Fibroblast of the aortic adventitia (primary cell): ENCODE measurements at places on chromosomes 3 and 15.

DNA sequence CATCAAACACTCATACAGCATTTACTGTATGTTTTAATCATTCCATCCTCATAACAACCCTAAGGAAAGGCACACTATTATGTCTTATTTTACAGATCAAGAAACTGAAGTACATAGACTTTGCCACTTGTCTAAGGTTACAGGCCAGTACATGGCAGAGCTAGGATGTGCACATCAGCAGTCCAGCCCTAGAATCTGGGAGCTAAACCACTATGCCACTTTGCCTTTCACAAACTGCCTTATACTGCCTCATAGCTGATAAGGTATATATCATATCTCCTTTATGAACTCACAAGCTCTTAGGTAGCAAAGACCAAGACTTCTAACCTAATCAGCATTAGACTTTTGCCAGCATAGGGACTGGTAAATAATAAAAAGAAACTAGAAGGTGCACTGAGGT, 49.1 kb downstream of the MYO9A start:
- no peak for DNase-seq

- peak; percentile 72 for DNase-seq
Observed at GRCh38 chr15:52331490-52332240, 36.1 kb upstream of the MYO5C start.

DNA sequence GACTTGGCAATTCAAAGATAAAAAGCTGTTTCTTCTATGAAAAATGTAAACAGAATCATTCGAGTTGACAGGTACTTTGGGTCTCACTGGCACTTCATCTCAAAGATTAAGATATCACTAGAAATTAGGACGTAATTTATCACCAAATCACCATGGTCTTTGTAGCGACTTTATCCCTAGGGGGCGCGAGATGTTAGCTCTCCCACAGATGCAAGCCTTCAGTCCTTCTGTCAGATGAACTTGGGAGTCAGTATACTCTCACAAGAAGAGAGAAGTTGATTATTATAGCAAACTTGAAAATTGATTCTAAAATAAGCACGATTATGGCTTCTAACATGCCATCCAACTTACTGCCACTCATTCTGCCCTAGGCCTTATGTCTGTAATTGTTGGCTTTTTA, 150.3 kb downstream of the ALCAM start:
- no peak for DNase-seq

- DNase-seq, result no peak
Observed at GRCh38 chr3:56693750-56694149, 10.7 kb upstream of the TASOR start.

DNA sequence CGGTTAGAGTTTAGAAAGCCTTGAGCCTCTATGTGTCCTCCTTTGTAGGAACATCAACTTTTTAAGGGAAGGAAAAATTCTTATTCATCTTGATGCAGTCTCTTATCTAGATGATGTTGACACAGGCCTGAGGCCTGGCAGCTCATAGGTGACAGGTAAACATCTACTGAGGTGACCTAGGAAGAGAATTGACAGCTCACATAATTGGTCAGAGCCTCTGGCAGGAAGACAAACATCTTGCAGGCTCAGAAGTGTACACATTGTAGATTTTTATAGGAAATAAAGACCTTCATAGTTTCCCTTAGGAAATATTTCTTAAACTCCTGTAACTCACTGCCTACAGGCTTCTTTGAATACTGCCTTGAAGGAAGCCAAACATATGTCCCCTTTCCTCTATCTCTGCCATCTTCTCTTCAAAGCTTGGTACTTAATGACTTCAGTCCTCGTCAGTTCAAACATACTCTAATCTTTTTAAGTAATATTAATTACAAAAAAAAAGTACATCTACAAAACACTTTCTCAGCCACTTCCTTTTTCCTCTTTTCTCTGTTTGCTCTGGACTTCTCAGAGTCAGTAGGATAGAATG, 341.3 kb downstream of the TBL1XR1 start:
- no peak for DNase-seq

DNA sequence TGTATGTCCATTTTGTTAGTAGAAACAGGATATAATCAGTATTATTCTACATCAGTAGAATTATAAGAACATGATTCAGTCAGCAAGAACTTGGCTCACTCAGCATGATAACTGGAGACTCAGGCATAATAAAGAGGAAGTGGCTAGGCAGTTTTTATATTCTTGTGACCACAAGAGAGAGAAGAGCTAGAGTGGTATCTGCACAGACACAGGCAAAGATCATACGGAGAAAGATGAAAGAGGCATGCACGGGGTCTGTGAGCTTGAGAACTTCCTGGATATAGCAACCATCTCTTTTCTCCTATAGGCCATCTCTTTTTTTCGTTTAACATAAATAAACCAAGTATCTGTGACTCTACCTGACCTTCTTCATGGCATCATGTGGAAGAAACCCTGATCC, 46.8 kb downstream of the MYO5A start:
- peak; percentile 76 for DNase-seq

GRCh38 chr3:141933421-141934300, 57.2 kb downstream of the ATP1B3 start:
- DNase-seq, result no peak

DNA sequence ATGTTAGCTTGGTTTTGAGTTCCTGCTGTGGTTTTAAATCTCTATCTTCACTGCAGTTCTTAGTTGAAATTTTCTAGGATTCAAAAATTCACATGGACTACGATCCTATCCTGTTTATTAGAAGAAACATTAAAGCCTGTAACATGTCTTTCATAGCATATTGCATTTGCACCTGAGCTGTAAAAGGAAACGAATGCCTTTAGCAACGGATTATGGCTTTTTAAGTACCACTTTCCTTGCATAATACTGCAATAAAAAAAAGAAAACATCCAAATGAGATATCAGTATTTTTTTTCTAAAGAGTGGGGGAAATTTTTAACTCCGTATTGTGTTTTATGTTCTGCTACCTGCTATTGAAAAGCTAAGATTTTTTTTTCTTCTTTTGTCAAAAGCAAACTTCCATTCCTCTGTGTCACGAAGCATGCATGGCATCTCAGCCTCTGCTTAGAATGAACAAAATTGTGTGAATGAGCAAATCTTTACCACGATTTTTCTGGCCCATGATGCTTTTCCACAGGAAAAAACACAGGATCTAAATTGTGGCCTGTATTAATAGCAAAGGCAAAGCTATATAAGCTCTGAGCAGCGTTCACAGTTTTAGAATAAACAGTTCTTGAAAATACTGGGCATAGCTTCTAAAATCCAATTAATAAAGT, 110.0 kb upstream of the CDIN1 start:
- peak; percentile 8 for DNase-seq

DNA sequence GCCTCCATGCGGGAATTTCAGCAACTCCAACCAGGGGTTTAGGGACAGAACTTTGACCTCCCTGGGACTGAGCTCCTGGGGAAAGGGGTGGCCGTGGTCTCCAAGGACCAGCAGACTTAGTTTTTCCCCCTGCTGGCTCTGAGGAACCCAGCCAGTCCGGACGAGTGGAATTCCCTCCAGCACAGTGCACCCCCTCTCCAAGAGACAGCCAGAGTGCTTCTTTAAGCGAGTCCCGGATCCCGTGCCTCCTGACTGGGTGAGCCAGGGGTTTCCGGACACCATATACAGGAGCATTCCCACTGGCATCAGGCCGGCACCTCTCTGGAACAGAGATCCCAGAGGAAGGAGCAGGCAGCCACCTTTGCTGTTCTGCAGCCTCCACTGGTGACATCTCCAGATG, 459.5 kb downstream of the OCA2 start:
- DNase-seq, result no peak

- peak; percentile 76 for DNase-seq
Observed at GRCh38 chr3:160473221-160473620, 23.6 kb upstream of the TRIM59 start.

DNA sequence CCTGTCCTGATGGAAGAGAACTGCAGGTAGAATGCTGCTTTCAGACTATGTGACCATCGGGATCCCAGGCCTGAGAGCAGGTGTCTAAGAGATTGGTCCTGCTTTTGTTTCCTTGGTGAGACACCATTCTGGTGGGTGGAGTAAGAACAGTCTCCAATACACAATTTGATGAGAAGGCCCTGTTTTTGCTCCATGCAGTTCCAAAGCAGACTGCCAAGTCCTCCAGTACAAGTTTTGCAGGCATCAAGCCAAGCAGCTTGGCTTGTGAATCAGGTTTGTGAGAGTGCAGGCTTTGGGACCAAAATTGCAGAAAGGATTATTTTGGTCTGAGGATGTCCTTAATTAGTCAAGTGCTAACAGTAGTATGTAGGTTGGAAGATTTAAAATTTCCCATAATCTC, 381.6 kb downstream of the FOXP1 start:
- peak; percentile 90 for DNase-seq

- no peak for DNase-seq
Observed at GRCh38 chr15:59160880-59161593, 45.6 kb upstream of the LDHAL6B start.

GRCh38 chr3:107561980-107562379, 39.2 kb downstream of the BBX start:
- DNase-seq, result no peak

DNA sequence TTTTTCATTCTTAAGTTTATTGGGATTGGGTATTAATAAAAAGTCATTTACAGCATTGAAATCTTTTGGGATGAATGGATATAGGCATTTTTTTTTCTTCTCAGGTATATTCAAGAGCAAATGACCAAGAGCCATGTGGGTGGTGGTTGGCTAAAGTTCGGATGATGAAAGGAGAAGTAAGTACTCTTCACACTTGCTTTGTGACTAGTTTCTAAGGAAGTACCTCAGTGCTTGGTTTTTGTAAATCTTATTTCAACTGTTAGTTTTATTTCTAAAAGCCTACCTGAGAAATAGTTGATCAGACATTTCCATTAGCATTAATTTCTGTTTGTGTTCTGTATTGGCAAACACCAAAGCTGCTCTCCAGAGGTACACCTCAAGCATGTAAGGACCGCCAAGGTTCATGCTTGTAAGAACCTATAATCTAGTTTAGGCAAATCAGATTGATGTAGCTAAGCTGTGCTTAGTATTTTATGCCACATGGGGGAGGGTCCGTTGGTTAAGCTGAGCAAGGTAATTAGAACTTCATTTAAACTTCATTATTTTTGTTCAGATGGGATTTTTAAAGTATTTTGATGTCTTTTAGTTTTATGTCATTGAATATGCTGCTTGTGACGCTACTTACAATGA, 35.4 kb downstream of the FXR1 start:
- peak; percentile 8 for DNase-seq

DNA sequence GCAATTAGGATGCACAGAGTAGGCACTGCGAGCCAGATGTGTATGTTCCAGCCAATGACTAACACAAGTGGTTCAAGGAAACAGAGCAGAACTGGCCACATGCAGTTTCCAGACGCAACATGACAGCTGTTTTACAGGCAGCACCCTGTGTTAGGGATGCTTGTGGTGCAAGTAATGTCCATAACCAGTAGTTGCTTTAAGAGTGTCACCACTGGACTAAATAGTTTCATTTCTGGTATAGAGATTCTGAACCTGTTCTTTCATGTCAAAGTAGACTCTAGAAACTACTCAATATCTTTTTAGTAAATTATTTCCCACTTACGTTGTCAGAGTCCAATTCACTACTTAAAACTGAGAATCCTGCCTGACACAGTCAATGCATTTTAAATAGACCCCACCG, 14.5 kb upstream of the LPP start:
- no peak for DNase-seq

- DNase-seq, result peak; percentile 1
Observed at GRCh38 chr15:94259121-94259751, 27.9 kb downstream of the MCTP2 start.

GRCh38 chr15:98382139-98382538, 266.2 kb upstream of the IGF1R start:
- DNase-seq, result no peak

GRCh38 chr3:177174607-177175170, 22.6 kb downstream of the TBL1XR1 start:
- no peak for DNase-seq

DNA sequence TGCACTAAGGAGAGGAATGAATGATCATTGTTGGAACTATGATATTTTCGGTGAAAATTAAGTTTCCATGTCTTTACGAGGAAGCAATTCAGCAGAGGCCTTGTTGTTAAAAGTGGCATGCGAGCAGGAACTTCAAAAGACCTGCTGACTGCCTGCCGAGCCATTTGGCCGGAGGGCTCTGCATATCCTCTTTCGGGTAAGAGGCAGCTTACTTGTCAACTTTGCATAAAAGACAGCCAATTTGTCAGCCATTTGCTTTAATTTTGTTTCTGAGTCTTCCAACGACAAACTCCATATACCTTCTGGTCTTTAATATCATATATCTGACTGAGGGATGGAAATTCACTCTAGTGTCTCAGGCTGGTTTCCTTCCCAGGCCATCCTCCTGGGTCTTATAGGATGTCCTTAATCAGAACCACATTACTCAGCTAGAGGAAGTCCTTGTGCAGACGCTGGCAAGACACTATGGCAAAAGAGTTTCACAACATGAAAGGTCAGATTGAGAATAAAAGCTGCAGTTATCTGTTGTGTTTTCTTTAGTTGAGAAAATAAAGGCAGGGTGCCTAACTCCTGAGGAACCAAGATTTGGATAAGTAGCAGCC, 128.7 kb upstream of the WNT5A start:
- DNase-seq, result no peak

DNA sequence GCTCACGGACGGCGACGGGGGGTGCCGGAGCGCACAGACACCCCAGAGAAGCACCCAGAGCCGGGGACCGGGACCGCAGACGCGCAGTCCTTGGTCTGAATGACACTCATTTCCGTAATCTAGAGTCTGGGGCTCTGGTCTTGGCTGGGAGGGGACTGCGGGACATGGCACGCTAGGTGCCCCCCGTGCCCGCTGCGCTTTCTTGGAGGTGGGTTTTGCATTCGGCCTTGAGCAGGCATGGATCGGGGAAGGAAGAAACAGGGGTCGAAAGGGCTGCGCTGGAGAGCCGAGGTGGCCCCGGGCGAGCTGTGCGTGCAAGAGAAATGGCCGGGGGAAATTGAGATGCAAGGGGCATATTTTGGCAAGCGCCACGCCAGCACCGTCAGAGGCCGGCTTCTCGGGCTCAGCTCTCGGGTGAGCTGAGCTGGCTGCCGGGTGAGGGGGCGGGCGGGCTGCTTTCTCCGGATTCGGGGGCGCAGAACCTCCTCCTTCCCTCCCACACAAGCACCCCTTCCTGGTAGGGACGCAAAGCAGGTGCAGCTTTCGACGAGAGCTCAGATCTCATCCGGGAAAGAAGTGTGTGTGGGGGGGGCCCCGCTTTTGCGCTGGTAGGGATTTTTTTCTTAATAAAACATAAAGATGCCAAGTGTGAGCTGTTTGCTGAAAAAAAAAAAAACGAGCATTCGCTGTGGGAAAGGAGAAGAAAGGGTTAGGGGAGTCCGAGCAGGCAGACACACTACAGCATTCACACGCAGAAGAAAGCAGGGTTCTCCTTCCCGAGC, 963 bp upstream of the NTRK3 start:
- DNase-seq, result peak; percentile 36

GRCh38 chr15:40242601-40243000, 3.7 kb downstream of the PAK6 start:
- DNase-seq, result no peak

GRCh38 chr3:24740326-24740725, 245.7 kb upstream of the THRB start:
- DNase-seq, result no peak
